ENCODE measurements at places on chromosomes 4 and X.

DNA sequence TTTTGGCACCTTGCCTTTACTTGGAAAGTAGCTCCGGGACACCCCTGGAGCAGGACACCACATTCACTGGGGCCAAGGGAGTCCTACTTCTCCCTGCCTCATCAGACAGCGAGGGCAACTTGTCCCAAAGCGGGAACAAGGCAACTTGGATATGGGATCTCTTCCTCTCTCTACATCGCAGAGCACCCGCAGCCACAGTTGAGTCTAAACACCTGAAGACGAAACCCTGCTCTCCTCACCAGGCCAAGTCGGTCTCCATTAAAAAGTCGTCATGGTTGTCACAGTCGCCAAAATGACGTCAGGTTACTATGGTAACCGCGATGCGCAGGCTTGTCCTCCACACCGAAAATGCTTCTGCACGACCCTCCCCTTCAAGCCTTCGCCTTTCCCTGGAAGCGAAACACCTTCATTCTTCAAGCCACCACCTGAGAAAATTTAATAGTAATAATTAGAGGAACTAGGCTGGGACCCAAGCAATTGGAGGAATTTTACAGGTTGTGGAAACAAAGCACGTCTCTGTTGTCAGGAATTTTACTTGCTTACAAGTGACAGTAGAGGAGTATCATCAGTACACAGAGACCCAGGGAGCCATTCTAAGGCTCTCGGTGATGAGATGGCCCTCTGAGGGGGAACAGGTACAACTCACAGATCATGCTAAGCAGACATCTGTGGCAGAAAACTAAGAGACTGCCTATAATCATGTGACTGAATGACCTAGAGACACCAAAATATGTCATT, 30.5 kb upstream of the TCEAL4 start:
- DNase-seq, result peak; percentile 26

DNA sequence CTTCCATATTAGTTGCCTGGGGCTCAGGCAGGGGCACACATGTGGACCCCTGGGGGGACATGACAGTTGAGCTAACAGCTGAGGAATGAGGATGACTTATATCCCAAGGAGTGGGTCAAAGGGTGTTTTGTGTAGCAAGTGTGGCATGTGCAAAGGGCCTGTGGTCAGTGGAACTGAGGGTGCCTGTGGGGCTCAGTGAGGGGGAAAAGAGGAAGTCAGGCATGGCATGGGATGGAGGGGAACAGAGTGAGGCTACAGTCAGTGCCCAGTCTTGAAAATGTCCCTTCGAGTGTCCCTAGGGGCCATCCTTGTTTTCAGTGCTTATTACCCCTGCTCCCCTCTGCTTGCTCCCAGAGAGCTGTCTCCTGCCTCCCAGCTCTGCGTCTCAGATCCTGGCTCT, 64.3 kb upstream of the CD99 start:
- DNase-seq, result no peak

DNA sequence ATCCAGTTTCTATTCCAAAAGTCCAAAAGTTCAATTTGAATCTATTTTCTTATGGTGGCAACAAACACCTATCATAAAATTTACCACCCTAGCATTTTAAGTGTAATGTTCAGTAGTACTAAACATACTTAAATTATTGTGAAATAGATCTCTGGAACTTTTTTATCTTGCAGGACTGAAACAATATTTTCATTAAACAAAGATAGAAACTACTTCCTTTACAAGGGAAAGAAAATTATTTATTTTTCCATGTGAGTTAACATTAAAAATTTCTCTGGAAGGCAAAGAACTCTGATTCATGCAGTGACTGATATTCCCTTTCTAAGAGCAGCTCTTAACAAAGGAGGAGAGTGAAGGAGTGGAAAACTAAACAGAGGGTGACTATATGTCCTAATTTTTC, 40.2 kb downstream of the ADH7 start:
- no peak for DNase-seq

GRCh38 chrX:11611965-11612364, 53.8 kb downstream of the ARHGAP6 start:
- DNase-seq, result no peak

GRCh38 chr4:115334736-115335411, 221.5 kb upstream of the NDST4 start:
- DNase-seq, result no peak

- no peak for DNase-seq
Measured at GRCh38 chrX:47864300-47864699, 27.6 kb downstream of the ZNF81 start.
